T-cell (primary cell): ENCODE measurements at places on chromosomes 2 and 18.

GRCh38 chr2:144215701-144216675, 303.9 kb downstream of the ZEB2 start:
- H3K27ac ChIP-seq: peak overlapping the region; percentile 20
- no peak for DNase-seq
- H3K36me3 ChIP-seq: no peaks in the 10 kb centered on the region
- no peak overlapping the region for H3K4me3 ChIP-seq
- no peaks in the 10 kb centered on the region for H3K27me3 ChIP-seq
- no peaks in the 10 kb centered on the region for H3K4me1 ChIP-seq

- no peak overlapping the region for H3K27ac ChIP-seq
- H3K36me3 ChIP-seq: peaks cover 33% of the 10 kb centered on the region
- no peak overlapping the region for H3K4me3 ChIP-seq
- no peak for DNase-seq
These were observed 55.0 kb downstream of the INPP5D start for GRCh38 chr2:233115121-233115520.

GRCh38 chr2:236103981-236104380, 64.2 kb downstream of the GBX2 start:
- peaks cover 4% of the 10 kb centered on the region for H3K27me3 ChIP-seq
- H3K4me1 ChIP-seq: no peaks in the 10 kb centered on the region
- H3K4me3 ChIP-seq: no peak overlapping the region
- H3K36me3 ChIP-seq: no peaks in the 10 kb centered on the region
- H3K27ac ChIP-seq: no peak overlapping the region
- DNase-seq: no peak

DNA sequence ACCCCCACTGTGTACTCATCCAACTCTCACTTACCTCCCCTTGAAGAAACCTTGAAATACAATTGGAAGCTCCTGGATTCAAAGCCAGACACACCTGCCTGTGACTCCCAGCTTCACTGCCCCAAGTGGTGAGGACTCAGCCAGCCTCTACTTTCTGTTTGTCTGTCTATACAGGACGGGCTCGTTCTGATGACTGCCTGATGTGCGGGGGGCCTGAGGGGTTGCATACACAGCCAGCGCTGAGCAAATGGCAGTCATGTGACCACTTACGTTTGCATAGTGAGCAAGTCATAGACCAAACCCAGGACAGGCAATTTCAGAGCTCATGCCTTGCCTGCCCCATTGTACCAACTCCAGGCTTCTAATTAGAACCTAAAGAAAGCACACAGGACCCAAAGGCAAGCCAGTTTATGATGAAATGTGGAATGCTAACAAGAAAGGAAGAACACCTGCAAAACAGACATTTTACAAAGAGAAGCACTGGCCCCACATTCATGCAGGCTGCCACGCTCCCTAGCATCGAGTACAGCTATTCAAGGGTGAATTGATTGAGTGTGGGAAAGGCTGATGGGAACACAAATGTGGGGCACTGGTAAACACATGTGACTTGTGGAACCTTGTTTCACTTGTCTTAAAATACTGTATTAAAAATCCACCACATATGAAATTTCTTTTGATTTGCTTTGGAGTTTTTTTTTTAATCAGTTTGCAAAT, 137.8 kb downstream of the LNPK start:
- no peak for DNase-seq
- no peak overlapping the region for H3K27ac ChIP-seq
- no peaks in the 10 kb centered on the region for H3K36me3 ChIP-seq
- H3K4me3 ChIP-seq: no peak overlapping the region

DNA sequence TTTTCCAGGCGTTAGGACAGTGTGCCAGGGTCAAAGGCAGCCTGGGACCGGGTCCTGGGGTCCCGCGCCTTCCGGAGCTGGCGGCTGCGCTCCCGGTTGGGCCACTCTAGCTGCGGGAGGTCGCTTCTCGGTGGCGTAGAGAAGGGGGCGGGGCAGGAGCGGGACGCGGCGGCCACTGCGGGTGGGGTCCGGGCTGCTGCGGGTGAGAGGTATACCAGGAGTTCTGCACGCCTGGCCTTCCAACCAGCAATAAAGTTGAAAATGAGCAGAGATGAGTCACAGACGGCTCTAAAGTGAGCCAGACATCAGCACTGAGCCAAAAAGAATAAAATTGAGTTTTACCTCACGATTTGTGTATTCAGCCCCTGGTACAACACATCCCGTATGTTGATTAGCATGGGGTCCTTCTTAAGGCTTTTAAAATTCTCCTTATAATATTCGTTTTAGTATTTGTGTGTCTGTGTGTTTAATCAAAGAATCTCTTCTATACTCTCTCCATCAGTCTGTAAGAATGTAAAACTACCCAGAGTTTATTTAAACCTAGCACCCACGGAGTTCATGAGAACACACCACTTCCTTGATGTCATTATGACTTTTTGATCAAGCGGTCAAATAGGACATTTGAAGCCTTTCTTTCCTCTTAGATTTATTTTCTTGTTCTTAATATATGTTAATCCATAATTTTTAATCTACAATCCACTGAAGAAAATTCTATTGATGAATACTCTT, at the start of gene C1GALT1C1L:
C1GALT1C1L (minus strand) TSS at position 108 of the 729 bp plus-strand sequence; CDS start at position 1, 107 bp downstream.
- peaks cover 4% of the 10 kb centered on the region for H3K4me1 ChIP-seq
- no peaks in the 10 kb centered on the region for H3K36me3 ChIP-seq
- no peak for DNase-seq

- no peak overlapping the region for H3K4me3 ChIP-seq
- H3K27ac ChIP-seq: no peak overlapping the region
These were observed 455.7 kb downstream of the ARHGAP15 start for GRCh38 chr2:143584936-143585335.

- peaks cover 57% of the 10 kb centered on the region for H3K4me1 ChIP-seq
- peaks cover 27% of the 10 kb centered on the region for H3K36me3 ChIP-seq
- no peaks in the 10 kb centered on the region for H3K27me3 ChIP-seq
- H3K4me3 ChIP-seq: peak overlapping the region; percentile 56
- H3K27ac ChIP-seq: peak overlapping the region; percentile 50
These were observed 2.9 kb downstream of the CASP10 start for GRCh38 chr2:201185863-201186262.

GRCh38 chr2:161241894-161242293, 66.3 kb upstream of the PSMD14 start:
- H3K4me1 ChIP-seq: peaks cover 29% of the 10 kb centered on the region
- H3K27me3 ChIP-seq: no peaks in the 10 kb centered on the region
- no peaks in the 10 kb centered on the region for H3K36me3 ChIP-seq
- no peak overlapping the region for H3K4me3 ChIP-seq
